ENCODE measurements at places on chromosomes 3 and 15.
A peak's percentile ranks its signal among the peaks of the same experiment; 100 is the strongest.

GRCh38 chr15:27844018-27844666 is 255.0 kb downstream of the OCA2 start:
- DNase-seq = no peak

- no peak for DNase-seq
These were observed 1.2 kb downstream of the ALDH1A2 start for GRCh38 chr15:58064082-58064979.

GRCh38 chr3:187165144-187165543 is 25.8 kb upstream of the RPL39L start:
- peak; percentile 26 for DNase-seq

GRCh38 chr3:195117978-195118581 is 152.9 kb downstream of the XXYLT1 start:
- no peak for DNase-seq

DNA sequence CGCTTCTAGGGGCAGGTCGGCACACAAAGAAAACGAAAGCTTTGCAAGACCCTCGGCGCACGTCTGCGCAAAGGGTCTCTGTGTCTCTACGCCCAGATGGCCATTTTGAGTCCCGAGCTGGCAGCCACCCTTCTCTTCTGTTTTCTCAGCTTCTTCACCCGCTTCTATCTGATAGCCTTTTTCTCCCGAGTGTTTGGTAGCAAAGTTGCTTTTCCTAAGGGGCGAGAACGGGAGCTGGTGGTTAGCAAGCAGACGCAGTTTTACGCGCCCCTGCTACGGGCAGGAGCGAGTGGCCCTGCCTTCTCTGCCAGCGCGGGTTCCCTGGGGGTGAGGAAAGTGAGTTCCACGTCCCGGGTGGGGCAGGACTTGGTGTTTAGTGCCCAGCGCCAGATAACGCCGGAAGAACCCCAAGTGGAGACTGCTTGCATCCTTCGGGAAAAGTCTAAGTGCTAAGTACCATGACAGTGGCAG is 2.9 kb upstream of the MKRN2 start:
- DNase-seq = no peak

DNA sequence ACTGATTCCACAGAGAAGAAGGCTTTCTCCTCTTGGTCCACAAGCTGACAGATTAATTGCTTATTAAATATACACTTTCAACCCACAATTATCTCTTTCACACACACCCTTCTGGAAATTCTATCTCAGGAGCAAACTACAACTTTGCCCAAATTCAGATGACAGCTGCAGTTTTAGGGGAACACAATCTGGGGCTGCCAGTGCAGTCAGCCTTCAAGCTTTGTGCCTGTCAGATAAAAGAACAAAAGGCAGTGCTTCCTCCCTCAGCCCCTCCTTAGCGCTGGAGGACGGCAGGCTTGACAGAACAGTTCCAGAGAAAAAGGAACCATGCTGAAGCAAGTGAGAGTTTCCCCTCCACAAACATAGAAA is 99.6 kb downstream of the TMCC1 start:
- DNase-seq = no peak

- no peak for DNase-seq
These were observed 99.5 kb downstream of the DNAJB8 start for GRCh38 chr3:128367221-128367620.

DNA sequence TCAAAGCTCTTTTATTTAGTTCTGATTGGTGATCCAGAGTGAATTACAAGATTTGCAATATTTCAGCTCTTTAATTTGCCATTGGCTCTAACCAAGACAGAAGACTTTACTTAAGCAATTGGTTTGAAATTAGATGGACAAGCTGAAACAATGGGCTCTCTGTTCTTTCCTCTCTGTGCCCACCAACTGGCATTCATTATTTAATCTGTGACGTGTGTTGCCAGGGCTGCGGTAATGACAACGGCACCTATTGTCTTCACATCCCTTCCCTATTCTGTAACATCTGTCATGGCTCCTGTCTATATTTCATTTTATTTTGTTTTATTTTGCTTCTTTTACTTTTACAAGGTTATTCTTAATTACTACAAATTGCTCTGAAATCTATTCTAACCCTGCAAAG is 33.9 kb downstream of the PLD1 start:
- DNase-seq = no peak

DNA sequence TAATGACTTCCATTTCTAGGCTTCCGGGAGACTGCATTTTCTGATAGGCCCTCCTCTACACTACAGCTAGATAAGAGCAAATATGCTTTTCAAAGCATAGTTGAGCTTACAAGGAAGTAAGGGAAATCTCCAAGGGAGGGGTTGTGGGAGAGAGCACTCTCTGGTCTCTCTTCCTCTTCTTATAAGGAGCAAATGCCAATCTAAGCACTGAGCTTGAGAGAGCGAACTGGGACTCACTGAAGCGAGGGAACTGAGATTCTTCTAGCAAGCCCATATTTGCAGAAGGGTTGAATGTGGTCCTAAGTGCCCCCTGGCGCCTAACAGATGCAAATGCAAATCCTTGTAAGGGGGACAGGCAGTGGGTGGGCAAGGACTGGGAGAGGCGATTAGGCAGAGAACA is 164.8 kb downstream of the ERC2 start:
- no peak for DNase-seq

DNA sequence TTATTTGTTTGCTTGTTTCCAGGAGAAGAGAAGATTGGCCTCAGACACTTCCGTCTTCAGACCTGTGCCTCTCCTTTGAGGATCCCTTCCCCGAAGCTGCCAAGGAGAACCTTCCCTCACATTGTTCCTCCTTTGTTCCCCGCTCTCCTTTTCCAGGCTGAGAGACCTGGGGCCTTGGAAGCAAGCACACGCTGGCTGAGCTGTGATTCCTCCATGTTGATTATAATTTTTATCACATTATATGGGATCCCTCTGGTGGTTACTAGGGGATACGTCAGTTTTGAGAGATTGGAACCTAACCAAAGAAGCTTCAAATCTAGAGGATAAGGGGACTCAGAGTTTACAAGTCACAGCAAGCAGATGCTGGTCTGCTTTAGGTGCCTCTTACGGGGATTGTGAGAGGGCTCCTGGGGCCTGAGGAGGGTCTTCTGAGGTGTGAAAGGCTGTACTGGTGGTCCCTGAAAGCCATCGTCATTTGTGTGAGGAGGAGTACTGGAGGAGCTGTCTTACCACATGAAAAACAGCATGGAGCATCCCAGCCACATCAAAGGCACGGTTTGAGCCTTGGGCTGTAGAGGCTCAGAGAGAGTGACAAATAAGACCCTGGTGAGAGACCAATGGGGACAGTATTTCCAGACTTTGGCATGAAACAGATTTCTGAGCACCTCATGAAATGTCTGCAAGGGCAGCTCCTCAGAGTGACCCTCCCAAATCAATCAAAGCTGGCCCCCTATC is 760.1 kb upstream of the CFAP20DC start:
- no peak for DNase-seq

- no peak for DNase-seq
These were observed 2.9 kb upstream of the TMEM266 start for GRCh38 chr15:76056931-76057330.

DNA sequence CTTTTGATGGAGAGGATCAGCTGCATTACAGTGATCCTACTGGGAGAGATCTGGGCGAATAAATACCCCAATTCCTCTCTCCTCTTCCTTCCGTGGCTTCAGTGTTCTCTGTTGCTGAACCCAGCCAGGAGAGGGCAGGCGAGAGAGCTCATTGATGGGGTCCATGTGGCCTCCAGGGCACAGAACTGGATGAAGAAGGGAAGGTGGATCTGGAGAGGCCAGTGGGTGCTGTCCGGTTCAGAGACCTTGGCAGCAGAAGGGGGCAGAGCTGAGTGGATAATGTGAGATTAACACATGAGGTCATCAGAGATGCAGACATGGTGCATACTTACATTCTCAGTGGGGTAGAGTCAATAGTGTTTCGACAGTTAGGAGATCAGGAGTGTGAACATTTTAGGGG is 193.6 kb downstream of the CLSTN2 start:
- DNase-seq = no peak

GRCh38 chr15:51405693-51406523 is 64.5 kb downstream of the GLDN start:
- no peak for DNase-seq

GRCh38 chr3:20145874-20146273 is 40.1 kb downstream of the SGO1 start:
- no peak for DNase-seq

GRCh38 chr3:151135541-151136337 is 50.3 kb downstream of the MED12L start:
- DNase-seq = peak; percentile 31

- no peak for DNase-seq
These were observed 23.8 kb downstream of the MEIS2 start for GRCh38 chr15:37076543-37076942.

DNA sequence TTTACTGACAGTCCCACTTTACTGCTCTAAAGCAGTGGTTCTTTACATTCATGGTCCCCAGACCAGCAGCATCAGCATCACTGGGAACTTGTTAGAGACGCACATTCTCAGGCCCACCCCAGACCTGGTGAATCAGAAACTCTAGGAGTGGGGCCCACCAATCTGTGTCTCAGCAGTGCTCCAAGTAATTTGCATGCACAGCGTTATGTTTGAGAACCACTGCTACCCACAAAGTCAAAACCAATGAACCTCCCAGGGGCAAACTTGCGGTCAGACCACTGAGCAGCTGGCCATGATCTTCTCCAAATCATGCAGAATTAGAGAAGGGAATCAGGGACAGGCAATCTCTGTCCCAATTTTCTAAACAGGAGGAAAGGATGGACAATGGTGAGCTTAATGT is 58.5 kb downstream of the ST8SIA2 start:
- DNase-seq = no peak

GRCh38 chr3:57758686-57759085 is 2.6 kb downstream of the SLMAP start:
- DNase-seq = no peak

GRCh38 chr3:35426366-35426958 is 212.9 kb upstream of the ARPP21 start:
- no peak for DNase-seq

DNA sequence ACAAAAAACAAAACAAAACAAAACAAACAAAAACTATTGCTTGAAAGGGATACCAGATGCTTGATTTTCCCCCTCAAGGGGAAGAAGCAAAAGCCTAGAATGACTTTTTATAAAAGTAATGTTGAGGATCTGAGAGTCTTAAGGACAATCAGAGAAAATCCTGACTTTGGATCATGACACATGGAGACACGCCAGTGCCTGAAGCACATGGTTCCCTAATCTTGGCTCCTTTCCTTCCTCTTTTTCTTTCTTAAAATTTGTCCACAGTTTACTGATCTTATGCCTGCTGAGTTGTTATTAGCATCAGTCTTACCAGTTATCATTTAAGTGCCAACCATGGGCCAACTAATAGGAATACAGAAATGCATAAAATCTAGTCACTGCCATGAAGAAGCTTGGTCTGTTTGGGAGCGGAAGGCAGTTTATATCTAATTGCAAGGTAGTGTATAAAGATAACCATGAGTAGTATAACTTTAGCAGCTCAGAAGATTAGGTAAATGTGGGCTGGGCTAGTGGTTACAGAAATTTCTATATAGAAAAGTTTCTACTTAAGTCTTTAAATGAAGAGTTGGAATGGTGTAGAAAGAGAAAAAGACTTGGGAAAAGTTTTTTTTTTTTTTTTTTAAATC is 6.9 kb downstream of the GLCE start:
- DNase-seq = no peak

DNA sequence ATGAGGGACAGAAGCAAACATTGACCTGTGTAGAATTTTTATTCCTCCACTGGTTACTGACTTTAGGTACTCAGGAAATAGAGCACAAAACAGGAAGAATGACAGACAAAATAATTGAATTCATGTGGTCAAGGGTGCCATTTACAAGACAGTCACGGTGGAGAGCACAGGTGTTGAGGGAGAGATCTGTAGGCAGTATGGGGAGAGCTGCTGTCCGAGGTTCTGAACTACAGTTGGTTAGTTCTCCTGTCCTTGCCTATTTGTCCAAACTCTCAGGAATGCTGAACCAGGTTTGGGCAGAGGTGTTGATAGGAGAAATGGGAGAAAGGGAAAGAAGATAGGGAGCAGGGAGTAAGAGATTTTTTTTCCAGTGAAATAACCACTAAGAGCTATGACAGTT is 178.5 kb upstream of the ZBTB20 start:
- DNase-seq = no peak

- no peak for DNase-seq
These were observed 2.3 kb upstream of the DLL4 start for GRCh38 chr15:40926659-40927494.

DNA sequence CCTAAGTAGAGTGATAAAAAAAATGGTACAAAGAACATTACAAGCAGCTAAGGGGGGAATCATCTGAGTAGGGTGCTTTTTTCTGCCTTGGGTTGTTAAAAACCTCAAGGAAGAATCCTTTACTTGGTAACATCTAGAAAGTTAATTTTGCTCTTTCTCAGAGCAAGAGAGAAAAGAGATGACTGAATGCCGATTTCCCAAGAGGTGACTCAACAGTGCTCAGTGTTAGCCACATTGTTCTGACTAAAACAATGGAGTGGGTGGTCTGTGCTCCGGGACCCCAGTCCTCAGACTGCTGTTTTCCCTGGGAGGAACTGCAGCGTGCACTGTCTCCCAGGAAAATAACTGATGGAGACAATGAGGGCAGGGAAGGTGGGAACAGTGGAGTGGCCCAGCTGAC is 41.1 kb upstream of the RASGRP1 start:
- no peak for DNase-seq

- DNase-seq = no peak
These were observed 162.9 kb downstream of the VGLL4 start for GRCh38 chr3:11480663-11481298.

GRCh38 chr3:59784164-59784563 is 734.3 kb upstream of the CFAP20DC start:
- DNase-seq = no peak

GRCh38 chr3:137300703-137301102 is 342.9 kb downstream of the IL20RB start:
- DNase-seq = no peak

DNA sequence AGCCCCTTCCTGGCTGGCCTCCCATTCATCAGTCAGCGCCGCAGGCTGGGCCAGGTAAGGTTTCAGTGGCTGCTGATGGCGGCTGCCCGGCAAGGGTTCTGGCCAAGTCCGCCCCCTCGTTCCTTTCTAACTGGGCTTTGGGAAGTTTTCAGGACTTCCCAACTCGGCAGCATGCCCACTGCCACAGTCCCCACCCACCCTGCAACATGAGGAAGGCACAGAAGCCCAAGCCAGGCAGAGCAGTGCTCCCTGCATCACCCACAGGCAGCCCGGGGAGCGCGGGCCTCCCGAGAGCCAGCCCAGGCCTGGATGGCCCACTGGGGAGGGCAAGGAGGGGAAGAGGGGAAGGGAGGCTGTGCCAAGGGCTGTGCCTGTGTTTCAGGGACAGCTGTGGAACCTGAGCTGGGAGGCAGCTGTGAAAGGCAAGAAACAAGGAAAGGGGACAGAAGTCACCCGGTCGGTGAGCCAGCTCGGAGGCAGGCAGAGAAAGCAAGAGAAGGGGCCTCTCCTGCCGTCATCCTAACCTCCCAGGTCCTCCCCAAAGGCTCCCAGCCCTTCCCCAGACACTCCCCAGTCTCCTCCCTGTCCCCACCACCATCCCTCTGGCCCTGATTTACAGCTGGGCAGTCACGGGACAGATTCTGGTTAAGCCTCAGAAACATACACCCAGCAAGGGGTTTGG is 73.9 kb downstream of the CPN2 start:
- DNase-seq = no peak

Data from activated gamma-delta T cell treated with Interleukin-2 at 50 U/mL for 16 hours (primary cell).